Activated CD8-positive, alpha-beta memory T cell treated with anti-CD3 and anti-CD28 coated beads for 4 hours (primary cell): ENCODE measurements at places on chromosomes 4 and X.

DNA sequence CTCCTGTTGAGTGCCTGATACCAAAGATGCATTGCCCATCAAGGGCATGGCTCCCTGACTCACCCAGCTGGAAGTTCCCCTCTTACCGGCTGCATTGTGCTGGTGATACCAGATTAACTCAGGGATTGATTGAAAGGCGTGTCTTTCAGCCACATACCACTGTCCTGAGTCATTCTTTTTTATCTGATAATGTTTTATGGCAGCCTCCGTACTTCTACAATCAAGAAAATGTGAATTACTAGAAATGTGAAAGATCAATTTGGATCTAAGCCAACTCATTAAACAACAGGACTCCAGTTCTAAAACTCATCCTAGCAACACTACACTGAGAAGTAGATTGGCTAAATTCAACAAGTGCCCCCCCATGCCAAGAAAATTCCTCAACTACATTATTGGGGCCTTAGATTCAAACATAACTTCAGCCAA is 40.0 kb downstream of the TXK start:
- no peak for DNase-seq

- no peak for DNase-seq
These were observed 43.2 kb upstream of the RBM47 start for GRCh38 chr4:40672528-40673522.

GRCh38 chr4:13856387-13856786 is 228.9 kb upstream of the BOD1L1 start:
- DNase-seq, result no peak

GRCh38 chr4:39698424-39699009 is 581 bp downstream of the UBE2K start:
- DNase-seq, result no peak

DNA sequence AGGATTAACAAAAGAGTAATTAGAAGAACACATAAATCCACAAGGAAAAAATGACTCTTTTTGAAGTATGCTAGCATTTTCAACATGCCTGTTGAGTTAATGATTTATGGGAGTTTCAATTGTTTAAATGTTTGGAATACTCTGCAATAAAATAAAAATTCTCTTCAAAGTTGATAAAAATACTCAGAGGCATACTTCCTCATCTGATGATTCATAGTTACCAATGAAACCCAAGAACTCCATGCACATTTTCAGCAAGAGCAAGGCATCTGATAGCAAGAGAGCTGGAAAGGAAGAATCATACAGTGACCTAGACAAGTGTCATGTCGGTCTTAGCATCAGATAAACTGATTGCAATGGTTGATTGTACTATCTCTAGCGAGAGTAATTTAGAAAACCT is 443.7 kb upstream of the ATOH1 start:
- DNase-seq, result no peak

DNA sequence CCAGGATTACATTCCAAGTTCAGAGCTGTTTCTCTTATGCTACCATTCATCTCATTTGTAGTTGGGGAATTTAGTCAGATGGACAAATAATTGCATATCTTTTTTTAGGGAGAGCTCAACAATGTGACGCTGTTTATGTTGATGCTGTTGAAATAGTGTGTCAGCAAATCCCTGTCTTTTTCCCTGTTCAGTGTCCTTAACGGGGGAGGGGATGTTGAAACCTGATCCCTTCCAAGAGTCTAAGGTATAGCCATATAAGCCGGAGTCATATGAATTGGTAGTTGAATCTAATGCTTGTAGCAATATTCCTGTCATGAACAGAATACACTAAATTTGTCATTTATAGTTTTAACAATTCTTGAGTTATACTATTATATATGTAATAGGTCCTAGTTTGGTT is 293.5 kb upstream of the FAT1 start:
- no peak for DNase-seq

DNA sequence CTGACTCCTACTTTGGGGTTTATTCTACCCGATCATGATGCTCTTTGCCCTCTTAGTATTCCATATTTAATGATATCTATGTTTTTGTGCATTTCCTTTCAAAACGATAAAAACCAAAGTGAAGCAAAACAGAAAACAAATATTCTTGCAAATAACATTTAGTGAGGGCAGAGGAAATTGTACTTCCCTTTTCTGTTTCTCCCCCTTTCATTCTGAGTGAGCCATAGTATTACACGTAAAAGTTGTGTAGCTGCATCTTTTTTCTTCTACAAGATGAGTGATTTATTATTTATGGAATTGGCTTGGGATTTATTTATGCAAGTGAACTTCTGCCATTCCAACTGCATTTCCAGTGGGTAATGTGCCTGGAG is 109.9 kb downstream of the AFF2 start:
- no peak for DNase-seq

DNA sequence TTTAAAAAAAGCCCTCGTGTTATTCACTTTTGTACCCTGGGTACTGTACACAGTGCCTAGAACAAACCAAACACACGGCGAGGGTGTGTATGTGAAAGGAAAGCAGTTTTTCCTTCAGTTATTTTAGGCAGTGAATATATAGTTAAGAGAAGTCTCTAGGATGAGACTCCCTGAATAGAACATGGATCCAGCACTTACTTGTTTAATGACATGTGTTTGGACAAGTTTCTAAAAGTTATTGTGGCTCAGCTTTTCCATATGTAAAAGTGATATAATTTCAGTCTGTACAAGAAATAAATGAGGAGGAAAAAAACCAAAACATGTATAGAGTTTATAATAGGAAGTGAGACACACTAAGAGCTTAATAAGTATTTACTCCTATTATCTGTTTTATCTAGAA is 273.2 kb downstream of the ADGRL3 start:
- DNase-seq, result no peak
